Bladder microvascular endothelial cell (primary cell): ENCODE measurements at places on chromosomes 11 and 22. TPM values are rescaled to one million over a fixed set of nuclear protein-coding genes. Genes with fewer than 3 reads are reported as not detected.

PRG3 gene
- not detected in 2 replicates for total RNA-seq

PANX3 gene
- total RNA-seq = not detected in 2 replicates

CRYBB2 gene
- total RNA-seq = not detected in 2 replicates

TPBGL gene
- under 0.01 TPM in 1 of 2 replicates, not detected in the other for total RNA-seq

CD3D gene
- not detected in 2 replicates for total RNA-seq

UBASH3B gene
- 1.1 and 11.9 TPM in 2 replicates for total RNA-seq

TRPM5 gene
- total RNA-seq = not detected in 2 replicates

HEPHL1 gene
- total RNA-seq = not detected in 2 replicates

PATL1 gene
- 4.0 and 15.9 TPM in 2 replicates for total RNA-seq

LIPT2 gene
- total RNA-seq = 2.0 and 3.4 TPM in 2 replicates

CALCA gene
- not detected in 2 replicates for total RNA-seq

TBX10 gene
- total RNA-seq = not detected in 2 replicates

C11orf54 gene
- total RNA-seq = 9.4 and 20.2 TPM in 2 replicates

CNGA4 gene
- not detected in 2 replicates for total RNA-seq

SRSF8 gene
- total RNA-seq = 11.7 and 16.7 TPM in 2 replicates

C11orf86 gene
- total RNA-seq = not detected in 2 replicates

OLFML1 gene
- under 0.01 and 0.06 TPM in 2 replicates for total RNA-seq

TSGA10IP gene
- total RNA-seq = not detected in 2 replicates

MS4A7 gene
- not detected in 2 replicates for total RNA-seq

NXPE1 gene
- total RNA-seq = under 0.01 TPM in 1 of 2 replicates, not detected in the other

ZNF195 gene
- total RNA-seq = 10.7 and 32.6 TPM in 2 replicates

CCND1 gene
- total RNA-seq = 246 and 954 TPM in 2 replicates

NLRP14 gene
- total RNA-seq = under 0.01 TPM in 1 of 2 replicates, not detected in the other

SLC37A2 gene
- 0.57 and 0.65 TPM in 2 replicates for total RNA-seq

MAP6 gene
- total RNA-seq = 0.06 and 0.32 TPM in 2 replicates

AIFM3 gene
- not detected in 2 replicates for total RNA-seq

HOATZ gene
- total RNA-seq = not detected in 2 replicates

PIWIL4 gene
- 0.32 and 0.76 TPM in 2 replicates for total RNA-seq

PGA5 gene
- not detected in 2 replicates for total RNA-seq

SOX6 gene
- total RNA-seq = 0.19 and 0.32 TPM in 2 replicates

NEFH gene
- 0.25 and 0.65 TPM in 2 replicates for total RNA-seq

CRACR2B gene
- total RNA-seq = 11.1 and 12.3 TPM in 2 replicates

APOA1 gene
- not detected in 2 replicates for total RNA-seq

UPK3A gene
- total RNA-seq = not detected in 2 replicates

NFAM1 gene
- not detected in 2 replicates for total RNA-seq

MIAT gene
- total RNA-seq = 0.16 and 0.82 TPM in 2 replicates

MMP13 gene
- not detected in 2 replicates for total RNA-seq
